ENCODE measurements at places on chromosomes 11 and 22.

- peak; percentile 40 for DNase-seq
Measured at GRCh38 chr22:35458547-35459422, 58.8 kb downstream of the MCM5 start.

DNA sequence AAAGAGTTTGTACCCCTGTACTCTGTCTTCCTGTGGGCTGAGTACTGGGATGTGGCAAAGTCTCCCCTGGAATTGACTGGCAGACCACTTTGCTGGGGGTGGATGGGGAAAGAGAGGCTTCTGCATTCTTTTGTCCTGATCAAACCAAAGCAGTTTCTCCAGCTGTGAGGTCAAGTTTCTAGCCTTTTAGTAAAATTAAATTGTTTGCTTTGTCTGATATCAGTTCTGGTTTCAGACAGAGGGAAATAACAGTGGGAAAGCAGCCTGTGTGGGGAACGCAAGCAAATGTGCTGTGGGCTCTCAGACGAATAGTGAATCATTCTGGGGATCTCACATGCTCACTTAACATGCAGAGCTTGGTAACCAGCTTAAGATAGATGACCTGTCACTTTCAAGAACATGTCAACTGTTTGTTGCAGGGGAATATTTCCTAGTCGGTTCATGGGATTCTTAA is 151.6 kb downstream of the FAT3 start:
- DNase-seq, result no peak

- no peak for DNase-seq
Measured at GRCh38 chr11:93490996-93491618, 52.1 kb downstream of the SMCO4 start.

DNA sequence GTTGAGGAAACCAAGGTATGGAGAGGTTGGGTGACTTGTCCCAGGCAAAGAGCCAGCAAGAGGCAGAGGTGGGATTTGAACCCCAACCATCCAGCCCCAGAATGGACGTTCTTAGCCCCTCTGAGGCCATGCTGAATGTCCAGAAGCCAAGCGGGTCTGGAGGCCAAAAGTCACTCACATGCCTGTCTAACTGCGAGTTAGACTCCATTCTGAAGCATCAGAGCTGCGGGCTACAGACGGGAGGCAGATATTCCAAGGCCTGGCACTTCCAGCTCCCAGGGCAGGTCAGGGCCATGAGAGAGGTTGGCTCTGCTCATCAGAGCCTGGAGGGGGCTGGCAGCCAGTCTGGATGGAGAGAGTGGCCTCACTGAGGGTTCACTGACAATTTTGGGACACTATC is 616.5 kb downstream of the BRD1 start:
- DNase-seq, result peak; percentile 8

GRCh38 chr11:123137431-123138224 is 57.4 kb downstream of the CLMP start:
- DNase-seq, result peak; percentile 64

- DNase-seq, result no peak
Measured at GRCh38 chr11:132579136-132579535, 953.2 kb downstream of the OPCML start.

DNA sequence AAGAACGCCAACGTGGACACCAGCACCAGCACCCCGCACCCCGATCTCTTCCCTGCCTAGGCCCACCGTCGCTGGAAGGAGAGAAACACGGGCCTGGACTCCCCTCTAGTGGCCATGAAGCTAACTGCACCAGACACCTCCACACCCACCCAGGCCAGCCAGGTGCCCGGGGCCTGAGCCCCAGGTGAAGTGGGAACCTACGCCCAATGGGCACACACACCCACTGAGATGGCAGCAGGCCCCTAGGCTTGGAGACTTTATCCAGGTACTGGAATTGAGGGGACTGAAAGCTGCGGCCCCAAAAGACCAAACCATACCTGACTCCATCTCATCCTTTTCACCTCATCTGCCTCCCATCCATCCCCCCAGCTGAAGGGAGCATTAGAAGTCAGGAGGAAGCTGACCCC is 81.0 kb downstream of the BUD13 start:
- DNase-seq, result no peak

GRCh38 chr11:128500493-128500892 is 86.9 kb downstream of the ETS1 start:
- DNase-seq, result no peak

DNA sequence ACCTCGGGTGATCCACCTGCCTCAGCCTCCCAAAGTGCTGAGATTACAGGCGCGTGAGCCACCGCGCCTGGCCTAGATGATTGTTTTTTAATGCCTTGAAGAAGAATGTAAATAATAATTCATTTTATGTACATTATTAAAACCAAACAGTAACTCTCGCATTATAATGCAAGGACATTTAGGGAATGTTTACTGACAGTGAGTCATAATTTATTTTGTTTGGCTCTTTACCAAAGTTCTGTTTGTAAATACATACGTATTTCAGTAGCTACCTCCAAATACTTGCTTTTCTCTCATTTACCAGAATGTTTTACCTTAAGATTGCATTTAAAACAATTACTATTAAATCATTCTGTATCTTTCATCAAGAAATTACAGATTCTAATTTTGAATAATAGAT is 3.0 kb downstream of the RAB39A start:
- no peak for DNase-seq

Measured in left lung (tissue), 14 donors.